CD4-positive, alpha-beta T cell (primary cell): ENCODE measurements at places on chromosomes 16 and 17.

DNA sequence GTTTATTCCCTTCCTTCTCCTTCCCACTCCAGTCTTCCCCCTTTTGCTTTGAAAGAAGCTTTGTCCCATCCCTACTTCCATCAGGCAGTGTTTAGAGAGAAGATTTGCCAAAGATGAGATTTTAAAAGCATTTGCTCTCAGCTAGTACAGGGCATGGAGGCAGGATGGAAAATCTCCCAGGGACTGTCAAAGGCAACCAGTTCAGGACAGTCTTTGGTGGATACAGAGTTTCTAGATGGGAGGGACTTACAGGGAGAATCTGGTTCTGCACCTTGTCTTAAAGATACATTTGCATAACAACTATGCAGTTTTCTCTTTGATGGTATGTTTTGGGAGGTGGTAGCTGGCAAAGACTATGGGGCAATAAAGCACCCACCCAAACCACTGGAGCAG lies 26.2 kb downstream of the CHD9 start:
- DNase-seq = no peak

GRCh38 chr16:89407925-89408300 lies 82.4 kb downstream of the ANKRD11 start:
- no peak for DNase-seq

DNA sequence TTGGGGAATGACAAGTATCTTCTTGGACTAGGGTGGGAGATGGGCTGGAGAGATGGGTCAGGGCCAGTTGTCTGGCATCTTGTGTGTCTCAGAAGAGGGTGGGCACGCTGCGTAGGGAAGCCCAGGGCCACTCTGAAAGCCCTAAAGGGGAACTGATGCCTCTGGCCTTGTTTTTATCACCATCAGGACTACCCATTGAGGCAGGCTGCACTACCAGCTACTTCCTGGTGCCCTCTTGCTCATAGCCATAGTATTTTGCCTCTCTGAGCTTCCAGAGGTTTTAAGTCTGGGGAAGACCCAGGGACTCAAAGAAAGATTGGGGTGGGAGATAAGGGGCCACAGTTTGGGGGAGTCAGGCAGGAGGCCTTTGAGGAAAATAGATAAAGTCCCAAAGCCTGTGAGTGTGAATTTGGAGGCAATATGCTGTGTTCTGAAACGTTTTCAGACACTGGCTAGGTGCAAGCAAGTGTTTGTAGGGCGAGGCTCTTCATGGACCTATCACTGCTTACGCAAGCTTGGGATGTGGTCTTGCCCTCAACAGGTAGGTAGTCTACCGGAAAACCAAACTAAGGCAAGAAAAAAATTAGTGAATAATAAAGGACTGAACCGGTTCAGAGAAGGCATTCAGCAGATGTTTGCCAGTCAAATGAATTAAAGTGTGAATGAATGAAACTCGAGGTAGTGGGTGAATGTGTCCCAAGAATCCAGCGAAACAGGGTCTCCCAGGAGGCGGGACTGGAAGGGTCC lies 688 bp upstream of the ITGB3 start:
- DNase-seq = no peak

- DNase-seq = no peak
Measured at GRCh38 chr17:36862116-36862920, 75.0 kb upstream of the LHX1 start.

- DNase-seq = no peak
Measured at GRCh38 chr16:66054095-66054494, 312.4 kb upstream of the CDH5 start.

GRCh38 chr16:79248351-79248750 lies 352.2 kb downstream of the MAF start:
- DNase-seq = no peak
